ENCODE measurements at places on chromosomes 11 and 22.

DNA sequence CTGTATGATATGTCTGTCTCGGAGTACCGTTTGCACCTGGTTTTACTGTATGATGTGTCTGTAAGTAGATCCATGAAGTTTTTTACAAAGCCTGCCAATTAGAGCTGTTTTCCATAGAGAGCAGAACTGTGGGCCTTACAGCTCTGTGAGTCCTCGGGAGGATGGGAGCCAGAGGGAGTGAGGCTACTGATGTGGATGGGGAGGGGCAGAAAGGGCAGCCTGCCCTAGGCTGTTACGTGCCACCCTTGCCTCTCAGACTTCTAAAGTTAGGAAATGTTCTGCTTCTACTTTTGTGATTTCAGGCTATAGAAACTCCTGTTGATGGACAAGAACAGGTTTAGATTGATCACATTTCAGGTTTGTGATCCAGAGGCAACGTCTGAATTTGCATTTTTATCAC is 105.2 kb downstream of the PPP6R3 start:
- DNase-seq = no peak

GRCh38 chr22:21972293-21972779 is 10.3 kb downstream of the TOP3B start:
- no peak for DNase-seq

- DNase-seq = no peak
Observed at GRCh38 chr22:50314455-50315288, 7.2 kb upstream of the PLXNB2 start.

DNA sequence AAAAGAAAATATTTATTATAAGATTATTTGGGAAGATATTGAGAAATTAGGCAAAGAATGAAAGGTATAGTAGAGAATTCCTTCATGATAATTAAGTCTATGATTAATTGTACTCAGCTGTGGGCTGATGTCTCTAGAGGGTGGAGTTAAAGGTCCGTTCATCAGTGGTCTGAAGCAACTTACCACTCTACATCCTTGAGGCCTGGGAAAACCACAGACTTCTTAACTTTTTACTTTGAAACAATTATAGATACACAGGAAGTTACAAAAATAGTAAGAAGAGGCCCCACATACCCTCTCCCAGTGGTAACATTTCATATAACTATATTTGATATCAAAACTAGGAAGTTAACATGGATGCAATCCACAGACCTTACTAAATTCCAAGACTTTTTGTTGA is 167.0 kb upstream of the NECTIN1 start:
- no peak for DNase-seq

DNA sequence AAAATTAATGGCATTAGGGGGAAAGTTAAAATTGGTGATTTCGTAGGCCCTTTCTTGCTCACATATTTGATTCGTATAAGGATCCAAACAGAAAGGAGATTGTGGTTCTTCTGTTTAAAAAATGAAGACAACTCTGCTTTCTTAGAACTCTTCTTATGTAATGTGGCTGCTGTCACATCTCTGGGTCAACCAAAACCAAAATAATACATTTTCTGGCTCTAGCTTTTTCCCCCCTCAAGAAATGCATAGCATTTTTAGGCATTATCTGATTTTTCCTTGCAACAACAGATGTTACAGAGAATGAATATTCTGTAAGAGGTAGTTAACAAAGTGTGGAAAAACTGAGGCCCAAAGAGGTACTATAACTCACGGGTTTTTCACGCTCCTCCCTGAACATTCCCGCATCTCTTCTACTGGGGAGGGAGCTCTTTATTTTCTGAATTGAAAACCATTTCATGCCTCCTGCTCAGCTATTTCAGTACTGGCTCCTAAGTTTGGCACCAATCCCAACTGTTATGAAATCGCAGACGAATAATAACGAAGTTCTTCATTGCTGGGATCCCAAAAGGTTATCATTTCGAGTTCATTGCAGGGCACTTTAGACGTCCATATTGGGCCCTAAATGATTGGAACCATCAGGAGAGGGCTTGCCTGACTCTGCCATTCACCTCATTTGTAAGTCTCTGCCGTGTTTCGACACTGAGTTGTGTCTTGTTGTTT is 17.1 kb downstream of the GRAP2 start:
- no peak for DNase-seq

DNA sequence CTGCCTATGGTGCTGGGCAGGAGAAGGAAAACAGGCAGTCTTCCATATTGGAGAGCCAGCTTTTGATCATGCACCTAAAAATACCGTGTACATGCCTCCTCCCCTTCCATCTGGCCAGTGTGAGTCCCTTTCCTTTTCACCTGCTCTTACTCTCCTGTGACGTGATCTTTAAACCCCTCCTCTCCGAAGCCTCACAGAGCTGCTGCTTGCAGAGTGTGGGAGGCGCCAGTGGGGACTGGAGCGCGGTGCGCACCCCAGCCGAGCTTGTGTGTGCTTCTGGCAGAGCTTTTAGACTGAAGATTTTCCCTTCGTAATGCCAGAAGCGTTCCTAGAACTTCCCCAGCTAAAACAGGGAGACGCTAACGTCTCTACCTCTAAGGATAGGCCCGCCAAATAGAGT is 29.8 kb downstream of the MUC6 start:
- DNase-seq = no peak

GRCh38 chr11:61345170-61345610 is 12.2 kb downstream of the TKFC start:
- no peak for DNase-seq

DNA sequence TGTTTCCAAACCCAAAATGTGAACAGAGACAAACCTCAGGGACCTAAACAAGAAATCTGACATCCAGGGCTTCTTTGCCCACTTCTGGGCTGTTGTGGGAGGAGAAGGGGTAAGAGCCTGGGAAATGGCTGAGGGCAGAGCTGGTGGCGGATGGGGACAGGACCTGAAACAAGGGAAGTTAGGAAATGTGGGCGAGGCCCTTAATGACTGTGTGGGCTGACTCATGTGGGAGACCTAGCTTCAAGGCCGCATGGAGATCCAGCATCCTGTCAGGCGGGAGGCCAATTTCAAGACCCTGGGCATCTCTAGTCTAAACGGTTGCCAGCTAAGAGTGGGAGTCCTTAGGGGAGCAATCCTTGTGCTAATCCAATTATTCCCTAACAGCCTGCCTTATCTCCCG is 2.1 kb upstream of the OAF start:
- DNase-seq = no peak

GRCh38 chr11:109745996-109746625 is 324.1 kb downstream of the C11orf87 start:
- no peak for DNase-seq

DNA sequence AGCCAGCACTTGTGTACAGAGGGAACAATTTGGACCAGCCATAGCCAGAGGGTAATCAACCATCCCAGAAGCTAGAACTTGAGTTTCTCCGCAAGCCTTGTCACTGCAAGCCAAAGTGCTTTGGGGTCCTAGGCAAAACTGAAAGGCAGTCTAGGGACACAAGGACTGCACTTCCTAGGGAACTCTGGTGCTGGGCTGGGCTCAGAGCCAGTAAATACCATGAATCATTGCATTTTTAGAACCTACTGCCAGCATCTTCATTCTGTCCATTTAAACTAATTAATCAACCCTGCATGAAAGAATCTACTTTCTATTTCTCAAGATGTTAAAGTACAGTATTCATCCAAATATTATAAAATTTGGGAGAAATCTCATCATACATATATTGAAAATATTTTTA is 20.0 kb downstream of the PATE3 start:
- no peak for DNase-seq

- DNase-seq = no peak
Observed at GRCh38 chr11:15594607-15595006, 479.9 kb downstream of the INSC start.

DNA sequence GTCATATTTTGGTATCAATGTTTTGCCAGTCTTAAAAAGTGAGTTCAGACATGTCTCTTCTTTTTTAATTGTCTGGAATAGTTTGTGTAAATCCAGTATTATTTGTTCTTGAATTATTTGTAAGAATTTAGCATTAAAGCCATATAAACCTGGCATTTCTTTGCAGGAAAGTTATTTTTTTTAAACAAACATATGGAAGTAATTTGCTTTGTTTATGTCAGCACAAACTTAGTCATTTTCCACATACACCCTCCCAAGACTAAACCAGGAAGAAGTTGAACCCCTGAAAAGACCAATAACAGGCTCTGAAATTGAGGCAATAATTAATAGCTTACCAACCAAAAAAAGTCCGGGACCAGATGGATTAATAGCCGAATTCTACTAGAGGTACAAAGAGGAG is 9.1 kb upstream of the CCDC81 start:
- DNase-seq = no peak

DNA sequence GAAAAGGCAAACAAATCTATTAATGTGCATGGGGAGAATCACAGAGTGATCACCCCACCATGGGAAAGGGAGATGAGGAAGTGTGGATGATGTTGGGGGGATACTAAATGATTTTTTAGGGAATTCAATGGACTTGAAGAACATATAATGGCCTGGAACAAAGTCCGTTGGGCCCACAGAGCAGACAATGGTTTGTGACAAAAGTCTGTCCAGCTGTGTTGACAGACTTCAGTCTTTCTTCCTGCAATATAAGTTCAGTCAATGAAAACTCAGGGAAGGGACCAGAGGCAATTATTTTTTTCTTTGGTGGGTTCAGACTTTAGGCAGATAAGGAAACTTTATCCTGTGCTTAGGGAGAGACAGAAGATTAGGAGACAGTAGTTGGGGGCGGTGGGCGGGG is 18.0 kb upstream of the HORMAD2 start:
- DNase-seq = no peak

- peak; percentile 20 for DNase-seq
Observed at GRCh38 chr11:61567286-61568061, 13.4 kb downstream of the SYT7 start.

GRCh38 chr11:115321605-115322289 is 182.5 kb downstream of the CADM1 start:
- peak; percentile 21 for DNase-seq

- DNase-seq = no peak
Observed at GRCh38 chr22:41302021-41302767, 869 bp downstream of the ZC3H7B start.

DNA sequence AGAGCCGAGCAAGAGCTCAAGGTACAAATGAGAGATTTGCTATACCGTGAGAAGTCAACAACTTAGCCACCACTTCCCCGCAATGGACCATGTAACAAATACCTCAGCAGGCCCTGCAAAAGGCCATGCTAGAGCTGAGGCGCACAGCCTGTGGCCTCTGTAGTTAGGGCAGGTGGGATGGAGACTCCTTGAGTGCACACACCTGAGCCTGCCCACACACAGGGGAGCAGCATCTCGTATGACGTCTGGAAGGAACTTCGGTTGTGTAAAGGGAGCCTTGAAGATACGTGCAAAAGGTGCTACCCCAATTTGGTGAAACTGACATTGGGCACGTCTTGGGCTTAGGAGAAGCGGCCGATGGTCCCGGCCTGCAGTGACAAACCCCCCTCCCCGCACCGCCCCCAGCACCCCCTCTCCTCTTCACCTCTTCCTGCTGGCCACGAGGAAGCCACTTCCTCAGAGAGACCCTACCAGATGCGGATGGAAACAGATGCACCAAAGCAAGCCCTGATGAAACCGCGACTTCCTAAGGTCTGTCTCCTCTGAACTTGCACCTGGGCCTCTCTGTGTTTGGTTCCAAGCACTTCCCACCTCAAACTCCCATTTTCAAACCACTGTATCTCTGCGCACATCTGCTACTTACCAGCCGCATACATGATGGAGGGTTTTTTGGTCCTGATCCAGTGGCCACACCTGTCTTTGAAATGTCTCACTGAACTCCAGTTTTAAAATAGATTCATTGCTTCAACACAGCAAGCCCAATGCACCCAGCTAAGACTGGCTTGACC is 10.6 kb downstream of the CDPF1 start:
- DNase-seq = no peak

DNA sequence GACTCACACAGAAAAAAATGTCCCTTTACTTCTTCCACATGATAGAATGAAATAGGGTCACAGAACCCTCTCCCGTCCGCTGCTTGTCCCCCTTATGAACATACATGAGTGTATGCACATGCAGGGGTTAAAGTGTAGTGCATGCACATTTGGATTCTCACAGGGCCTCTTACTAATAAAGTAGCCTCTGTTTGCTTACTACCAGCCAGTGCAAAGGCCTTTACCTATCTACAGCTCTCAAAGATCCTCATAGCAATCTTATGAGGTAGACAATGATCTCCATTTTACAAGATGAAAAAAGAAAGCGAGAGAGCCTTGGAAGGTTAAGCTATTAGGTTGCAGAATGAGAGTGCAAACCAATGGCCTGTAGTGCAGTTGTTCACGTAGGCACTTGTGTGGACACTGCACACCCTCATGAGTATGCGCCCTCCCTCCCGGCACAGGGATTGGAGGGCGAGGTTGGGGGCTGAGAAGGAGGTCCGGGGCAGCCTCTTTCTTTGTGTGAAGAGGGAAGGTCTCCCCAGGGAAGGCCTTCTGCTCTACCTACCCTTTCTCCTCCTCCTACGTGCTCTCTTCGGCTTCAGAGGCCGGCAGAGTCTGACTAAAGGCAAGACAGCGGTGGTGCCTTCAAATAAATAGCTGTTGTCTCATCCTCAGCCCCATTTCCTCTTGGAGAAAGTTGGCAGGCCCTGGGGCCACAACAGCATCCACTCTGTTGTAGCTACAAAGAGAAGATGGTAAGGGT is 91.3 kb downstream of the CEP164 start:
- DNase-seq = no peak

DNA sequence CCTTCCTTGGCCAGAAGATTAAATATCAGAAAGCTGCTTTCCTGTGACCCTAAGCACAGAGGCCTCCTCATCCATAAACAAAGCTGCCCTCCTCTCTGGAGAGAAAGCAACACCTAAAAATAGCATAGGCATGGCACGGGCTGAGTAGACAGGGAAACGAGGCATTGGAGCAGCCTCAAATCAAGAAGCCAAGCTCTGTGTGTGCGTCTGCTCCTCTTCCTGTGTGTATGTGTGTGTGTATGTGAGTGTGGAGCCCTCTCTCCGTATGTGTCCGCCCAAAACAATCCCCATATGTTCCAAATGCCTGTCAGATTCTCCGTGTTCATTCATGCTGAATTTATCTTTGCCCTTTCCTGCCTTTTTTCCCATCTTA is 24.0 kb downstream of the KCNJ5 start:
- no peak for DNase-seq

DNA sequence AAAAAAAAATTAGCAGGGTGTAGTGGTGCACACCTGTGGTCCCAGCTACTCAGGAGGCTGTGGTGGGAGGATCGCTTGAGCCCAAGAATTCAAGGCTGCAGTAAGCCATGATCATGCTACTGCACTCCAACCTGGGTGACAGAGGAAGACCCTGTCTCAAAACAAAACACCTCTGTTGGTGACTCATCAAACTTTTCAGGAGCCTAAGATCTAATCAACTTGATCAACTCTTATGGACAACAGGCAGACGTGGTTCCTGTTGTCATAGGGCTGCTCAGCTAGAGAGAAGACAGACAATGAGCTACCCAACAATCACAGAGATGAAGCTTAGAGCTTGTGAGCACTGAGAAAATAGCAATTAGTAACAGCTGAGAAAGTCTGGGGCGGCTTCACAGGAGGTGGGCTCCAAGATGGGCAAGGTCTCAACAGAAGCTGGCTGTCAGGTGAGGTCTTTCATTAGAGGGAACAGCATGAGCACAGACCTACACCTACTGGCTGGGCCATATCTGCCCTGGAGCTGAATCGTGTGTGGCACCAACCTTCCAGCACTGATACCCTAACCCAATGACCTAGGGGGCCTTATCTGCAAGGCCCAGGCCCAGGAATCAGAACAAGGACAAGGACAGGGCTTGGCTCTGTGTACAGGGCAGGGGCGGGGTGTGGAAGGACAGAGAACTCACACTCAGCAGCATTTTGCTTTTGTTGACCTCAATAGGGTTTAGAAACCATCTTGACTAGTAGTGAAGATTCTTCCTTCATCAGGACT is 7.2 kb upstream of the UCP3 start:
- DNase-seq = no peak

- no peak for DNase-seq
Observed at GRCh38 chr11:1741741-1742140, 8.7 kb downstream of the IFITM10 start.

GRCh38 chr11:120703358-120704152 is 192.0 kb downstream of the GRIK4 start:
- DNase-seq = no peak
